ENCODE measurements at places on chromosomes 16 and 17.

DNA sequence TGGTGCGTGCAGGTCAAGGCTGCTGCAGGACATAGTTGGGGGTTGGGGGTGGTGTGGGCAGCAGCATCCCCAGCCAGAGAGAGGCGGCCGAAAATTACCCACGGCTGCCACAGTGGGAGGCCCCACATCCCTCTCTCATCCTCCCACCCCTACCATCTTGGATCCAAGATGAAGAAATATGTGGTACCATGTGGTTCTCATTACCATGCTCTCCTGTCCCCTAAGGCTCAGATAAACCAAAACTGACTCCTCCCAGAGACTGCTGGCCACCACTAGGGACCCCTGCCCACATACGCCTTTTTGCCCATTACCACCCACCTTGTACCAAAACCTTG is 120.4 kb downstream of the HIC1 start:
- no peak for DNase-seq

- no peak for DNase-seq
Measured at GRCh38 chr17:3981455-3981854, 17.2 kb upstream of the ATP2A3 start.

DNA sequence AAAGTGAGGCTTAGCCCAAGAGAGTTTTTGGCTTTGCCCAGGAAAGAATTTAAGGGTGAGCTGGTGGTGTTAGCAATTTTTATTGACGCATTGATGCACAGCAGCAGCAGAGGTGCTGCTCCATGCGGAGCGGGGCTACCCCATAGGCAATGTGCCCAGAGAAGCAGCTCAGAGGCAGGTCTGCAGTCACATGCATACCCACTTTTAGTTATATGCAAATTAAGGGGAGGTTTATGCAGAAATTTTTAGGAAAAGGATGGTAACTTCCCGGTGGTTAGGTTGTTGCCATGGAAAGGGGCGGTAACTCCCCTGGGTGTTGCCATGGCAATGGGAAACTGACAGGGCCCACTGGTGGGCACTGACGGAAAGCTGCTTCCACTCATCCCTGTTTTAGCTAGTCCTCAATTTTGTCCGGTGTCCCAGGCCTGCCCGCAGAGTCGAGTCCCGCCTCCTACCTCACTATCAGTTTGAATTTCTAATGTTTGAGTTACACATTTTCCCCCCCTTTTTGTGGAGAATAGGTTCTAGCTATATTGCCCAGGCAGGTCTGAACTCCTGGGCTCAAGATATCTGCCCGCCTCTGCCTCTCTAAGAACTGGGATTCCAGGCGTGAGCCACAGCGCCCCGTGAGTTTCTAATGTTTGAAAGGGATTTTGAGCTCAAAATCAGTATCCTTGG is 10.4 kb upstream of the GJD3 start:
- DNase-seq, result no peak

- DNase-seq, result no peak
Measured at GRCh38 chr17:59377410-59377809, 46.0 kb downstream of the YPEL2 start.

GRCh38 chr17:71237903-71238538 is 882.8 kb upstream of the SOX9 start:
- DNase-seq, result no peak

- no peak for DNase-seq
Measured at GRCh38 chr17:58161566-58161965, 5.2 kb upstream of the OR4D2 start.

DNA sequence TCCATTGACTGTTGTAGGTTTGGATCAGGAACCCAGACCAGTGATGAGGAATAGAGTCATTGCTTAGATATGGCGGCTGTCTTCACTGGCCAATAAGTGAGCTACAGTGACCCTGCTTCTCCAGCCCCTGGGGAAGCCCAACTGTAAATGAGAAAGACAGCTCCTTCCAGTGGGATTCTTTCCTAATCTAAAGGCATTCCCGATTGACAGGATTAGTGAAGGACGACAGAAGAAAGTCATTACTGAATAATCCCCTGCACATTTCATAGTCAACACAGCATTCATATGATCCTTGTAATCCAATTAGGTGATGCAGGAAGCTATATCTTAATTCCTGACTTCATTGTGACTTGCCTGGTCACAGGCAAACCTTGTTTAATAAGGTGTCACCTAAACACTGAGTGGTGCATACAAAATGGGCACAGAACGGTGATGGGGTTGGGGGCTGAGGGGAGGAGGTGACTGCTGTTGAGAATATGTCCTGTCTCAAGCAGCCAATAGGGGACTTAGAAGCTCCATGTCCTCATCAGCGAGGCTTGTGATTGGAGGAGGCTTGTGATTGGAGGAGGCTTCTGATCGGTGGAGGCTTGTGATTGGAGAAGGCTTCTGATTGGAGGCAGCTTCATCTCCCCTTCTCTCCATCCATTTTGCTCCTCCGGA is 242.6 kb downstream of the XYLT1 start:
- no peak for DNase-seq

DNA sequence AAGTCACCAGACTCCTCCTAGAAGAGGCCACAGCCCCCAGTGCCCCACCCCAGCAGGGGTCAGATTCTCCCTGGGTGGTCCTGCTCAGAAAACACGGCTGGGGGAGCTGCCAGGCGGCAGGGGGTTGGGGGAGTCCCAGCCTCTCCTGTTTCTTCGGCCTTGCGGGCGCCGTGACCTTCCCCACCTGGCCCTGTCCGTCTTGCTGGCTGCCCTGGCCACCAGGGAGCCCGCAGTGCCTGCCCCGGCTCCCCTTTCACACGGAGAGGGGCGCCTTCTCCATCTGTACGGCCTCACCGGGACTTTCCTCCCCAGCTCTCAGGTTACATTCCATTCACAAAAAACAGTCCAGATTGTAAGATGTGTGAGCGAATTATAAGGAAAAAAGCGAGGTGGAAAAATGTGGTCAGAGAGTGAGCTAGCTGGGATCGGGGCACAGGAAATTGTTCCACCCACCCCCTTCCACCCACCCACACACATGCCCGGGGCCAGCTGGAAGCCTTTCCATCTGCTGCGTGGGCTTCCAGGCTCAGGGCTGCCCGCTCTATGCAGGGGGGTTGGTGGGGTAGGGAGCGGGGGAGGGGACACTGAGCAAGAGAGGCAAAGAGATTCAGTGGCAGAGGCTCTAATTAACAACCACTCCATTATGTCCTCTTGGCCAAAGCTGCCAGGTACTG is 14.6 kb upstream of the CIBAR2 start:
- no peak for DNase-seq

DNA sequence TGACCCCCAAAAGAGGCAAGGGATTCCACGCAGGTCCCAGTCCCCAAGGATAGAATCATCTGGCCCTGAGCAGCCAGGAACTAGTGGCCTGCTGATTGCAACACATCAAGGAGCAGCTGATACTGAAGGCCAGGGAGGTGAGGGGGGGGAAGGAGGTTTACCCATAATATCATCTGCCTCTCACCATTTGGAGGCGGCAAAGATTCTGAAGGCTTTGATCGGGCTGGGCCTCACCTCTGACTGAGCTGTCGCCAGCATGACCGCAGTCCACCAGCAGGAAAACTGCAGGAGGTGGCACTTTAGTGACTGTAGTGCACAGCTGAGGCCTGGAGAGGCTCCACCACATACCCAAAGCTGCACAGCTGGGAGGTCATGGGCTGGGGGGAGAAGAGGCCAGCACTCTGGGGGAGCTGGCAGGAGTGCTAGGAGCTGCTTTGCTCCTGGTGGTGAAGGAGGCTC is 20.5 kb upstream of the ITGA3 start:
- no peak for DNase-seq

DNA sequence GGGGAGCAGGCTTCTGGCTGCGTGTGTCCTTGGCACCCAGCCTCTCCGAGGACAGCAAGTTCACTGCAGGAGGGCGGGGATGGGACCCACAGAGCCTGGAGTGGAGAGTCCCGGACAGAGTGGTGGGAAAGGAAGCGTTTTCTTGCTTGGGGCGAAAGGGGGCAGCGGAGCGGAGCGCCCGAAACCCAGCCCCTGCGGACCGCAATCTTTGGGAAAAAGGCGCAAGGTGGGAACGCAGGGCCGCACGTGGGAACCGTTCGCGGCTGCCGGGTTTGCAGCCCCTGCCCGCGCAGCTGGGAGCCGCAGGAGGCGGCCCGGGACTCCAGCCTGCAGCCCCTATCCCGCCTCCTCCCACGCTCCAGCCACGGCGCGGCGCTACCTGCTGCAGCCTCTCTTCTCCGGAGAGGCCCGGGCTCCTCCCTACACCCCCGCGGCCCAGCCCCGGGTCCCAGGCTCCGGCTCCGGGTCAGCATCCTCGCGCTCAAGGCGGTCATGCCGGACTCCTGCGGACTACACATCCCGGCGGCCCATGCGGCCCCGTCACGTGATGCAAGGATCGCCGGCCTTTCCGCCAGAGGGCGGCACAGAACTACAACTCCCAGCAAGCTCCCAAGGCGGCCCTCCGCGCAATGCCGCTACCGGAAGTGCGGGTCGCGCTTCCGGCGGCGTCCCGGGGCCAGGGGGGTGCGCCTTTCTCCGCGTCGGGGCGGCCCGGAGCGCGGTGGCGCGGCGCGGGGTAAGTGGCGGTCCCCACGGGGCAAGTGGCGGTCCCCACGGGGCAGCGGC is at the start of the genes NTHL1 and TSC2:
Gene NTHL1, minus strand, starts transcription at position 505 of the 786 bp plus-strand sequence. Its CDS starts 11 bp downstream, at position 494.
Gene TSC2, plus strand, starts transcription at position 656 of the 786 bp plus-strand sequence. CDS start 631 bp downstream, outside the sequence.
- peak; percentile 75 for DNase-seq

DNA sequence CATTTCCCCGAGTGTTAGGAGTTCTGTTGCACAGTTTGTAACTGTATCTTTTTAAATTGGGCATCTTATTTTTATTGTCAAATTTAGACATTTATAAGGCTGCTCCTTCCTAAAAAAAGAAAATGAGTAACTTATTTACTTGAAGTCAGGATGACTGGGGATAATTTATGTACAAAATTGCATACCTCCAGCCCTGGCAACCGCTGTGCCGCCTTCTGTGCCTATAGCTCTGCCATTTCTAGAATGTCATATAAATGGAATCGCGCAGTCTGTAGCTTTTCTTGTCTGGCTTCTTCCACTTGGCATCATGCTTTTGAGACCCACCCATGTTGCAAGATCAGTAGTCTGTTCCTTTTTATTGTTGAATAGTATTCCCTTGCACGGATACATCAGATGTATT is 29.0 kb upstream of the GAA start:
- DNase-seq, result no peak

- no peak for DNase-seq
Measured at GRCh38 chr16:51391798-51392511, 240.9 kb upstream of the SALL1 start.

GRCh38 chr16:53071748-53072301 is 17.0 kb downstream of the CHD9 start:
- DNase-seq, result no peak

DNA sequence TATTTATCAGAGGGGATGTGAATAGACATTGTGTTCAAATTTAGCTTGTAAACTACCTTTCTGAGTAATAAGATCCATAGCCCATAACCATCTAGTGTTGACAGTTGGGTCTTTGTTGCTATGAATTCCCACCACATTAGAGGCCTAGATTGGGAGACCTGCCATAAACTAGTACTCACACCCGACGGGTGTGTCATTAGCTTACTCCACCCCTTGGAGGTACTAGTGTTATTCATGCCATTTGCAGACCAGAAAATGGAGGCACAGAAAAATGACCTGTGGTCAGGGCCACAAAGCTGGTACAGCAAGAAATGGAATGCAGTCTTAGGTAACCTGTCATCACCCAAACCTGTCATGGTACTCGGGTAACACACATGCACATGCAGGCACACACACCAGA is 41.3 kb upstream of the BCAR1 start:
- no peak for DNase-seq

DNA sequence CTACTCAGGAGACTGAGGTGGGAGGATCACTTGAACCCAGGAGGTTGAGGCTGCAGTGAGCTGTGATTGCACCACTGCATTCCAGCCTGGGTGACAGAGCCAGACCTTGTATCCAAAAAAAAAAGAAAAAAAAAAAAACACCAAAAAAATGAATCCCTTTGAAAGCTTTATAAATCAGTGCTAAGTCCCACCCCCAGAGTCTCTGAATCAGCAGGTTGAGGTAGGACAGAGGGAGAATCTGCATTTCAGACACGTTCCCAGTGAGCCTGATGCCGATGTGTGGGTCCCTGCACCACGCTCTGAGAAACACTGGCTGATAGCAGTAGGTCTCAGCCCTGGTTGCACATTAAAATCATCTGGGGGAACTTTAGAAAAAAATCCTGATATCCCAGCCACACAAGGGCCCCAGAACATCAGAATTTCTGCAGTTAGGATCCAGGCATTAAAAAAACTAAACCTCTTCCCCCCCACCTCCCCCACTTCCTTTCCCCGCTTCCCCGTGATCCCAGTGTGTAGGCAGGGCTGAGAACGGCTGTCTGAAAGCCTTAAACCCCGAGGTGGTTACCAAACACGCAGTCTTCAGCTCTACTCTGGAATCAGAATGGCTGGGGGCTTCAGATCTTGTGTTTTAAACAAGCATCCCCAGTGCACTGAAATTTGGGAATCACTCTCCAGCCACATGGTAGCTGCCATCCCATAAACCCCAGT is 27.3 kb upstream of the GPRC5B start:
- DNase-seq, result no peak

DNA sequence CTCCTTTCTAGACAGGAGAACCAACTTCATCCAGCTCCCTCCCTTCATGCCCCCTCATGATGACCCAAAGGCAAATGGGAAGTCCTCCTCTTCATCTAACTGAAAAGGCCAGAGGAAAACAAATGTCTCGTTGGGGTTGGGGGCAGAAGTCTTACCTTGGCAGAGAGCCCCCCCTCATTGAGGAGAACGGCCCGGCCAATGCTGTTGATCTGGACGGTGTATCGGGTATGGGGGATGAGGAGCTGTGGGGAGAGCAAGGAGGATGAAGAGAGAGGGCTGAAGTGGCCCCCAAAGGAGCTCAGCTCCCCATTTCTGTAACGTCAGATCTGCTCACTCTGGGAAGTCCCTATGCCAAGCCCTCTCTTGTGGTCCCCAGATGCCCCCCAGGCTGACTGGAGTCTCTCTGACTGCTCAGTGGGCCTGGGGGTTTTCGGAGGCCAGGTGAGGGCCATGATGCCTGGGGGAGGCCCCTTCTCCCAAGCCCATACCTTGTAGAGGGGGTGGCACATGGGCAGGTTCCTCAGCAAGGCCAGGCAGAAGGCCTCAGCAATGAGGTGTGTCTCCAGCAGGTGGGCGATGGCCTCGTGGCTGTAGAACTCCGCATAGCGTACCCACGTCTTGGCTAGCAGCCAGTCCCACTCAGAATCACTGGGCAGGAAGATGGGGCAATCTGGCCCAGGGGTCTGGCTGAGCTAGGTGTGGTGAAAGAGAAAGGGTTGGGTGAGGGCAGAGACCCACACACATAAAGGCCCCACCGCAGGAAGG is 10.8 kb downstream of the ALOX12B start:
- no peak for DNase-seq

DNA sequence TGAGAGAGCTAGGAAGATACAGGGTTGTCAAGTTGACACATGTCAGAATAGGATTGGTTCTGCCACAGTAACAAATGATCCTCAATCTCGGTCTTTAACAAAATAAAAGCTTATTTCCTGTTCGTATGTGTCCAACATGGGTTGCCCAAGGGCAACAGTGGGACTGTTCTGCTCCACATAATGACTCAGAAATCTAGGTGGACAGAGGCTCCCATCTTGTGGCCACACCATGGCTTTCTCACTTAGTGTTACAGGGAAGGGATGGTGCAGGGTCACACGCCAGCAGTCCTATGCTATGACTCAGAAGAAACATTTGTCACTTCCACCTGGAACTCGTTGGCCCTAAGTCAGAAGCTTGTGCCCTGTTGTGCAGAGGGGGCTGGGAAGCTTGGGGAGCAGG is 364.9 kb downstream of the SNX29 start:
- no peak for DNase-seq

GRCh38 chr16:1333149-1333812 is at the start of gene BAIAP3:
BAIAP3 (plus strand) TSS chr16:1333645; CDS start chr16:1338550, 4,905 bp downstream.
- no peak for DNase-seq
